T-helper 17 cell (primary cell): ENCODE measurements at places on chromosomes 4 and X.

DNA sequence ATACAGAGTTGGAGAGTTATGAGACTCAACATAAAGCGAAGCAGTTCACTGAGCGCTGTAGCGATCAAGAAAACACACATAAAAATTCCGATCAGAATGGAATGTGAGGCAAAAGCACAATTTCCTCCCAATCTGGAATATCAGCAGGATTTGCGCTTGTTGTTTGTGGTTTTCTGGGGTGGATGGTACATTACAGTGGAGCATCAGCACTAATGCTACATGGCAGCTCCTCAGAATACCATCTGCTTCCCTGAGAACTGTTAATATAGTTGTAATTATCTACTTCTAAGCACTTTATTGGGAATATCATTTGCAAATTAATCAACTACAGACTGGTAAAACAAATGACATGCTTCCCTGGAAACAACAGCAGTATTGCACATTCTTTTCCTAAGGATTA, 324.1 kb upstream of the PPARGC1A start:
- DNase-seq, result no peak

GRCh38 chr4:80586716-80587115, 251.2 kb downstream of the CFAP299 start:
- no peak for DNase-seq

DNA sequence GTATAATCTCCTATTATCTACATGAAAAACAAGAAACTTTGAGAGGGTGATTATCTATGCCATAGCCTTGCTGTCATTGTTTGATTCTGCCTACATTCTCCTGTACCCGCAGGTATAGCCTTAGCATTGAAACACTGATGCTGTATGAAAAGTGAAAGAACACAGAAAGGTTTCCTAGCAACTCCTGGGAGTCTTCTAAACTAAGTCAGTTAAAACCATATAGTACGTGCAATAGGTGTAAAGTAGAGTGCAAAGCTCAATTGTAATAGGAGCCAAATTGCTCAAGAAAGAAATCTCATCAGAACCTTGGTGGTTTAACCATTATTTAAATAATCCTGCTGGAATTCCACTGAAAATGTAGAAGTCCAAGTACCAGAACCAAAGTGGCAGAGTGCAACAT, 489.7 kb downstream of the PCDH10 start:
- no peak for DNase-seq

DNA sequence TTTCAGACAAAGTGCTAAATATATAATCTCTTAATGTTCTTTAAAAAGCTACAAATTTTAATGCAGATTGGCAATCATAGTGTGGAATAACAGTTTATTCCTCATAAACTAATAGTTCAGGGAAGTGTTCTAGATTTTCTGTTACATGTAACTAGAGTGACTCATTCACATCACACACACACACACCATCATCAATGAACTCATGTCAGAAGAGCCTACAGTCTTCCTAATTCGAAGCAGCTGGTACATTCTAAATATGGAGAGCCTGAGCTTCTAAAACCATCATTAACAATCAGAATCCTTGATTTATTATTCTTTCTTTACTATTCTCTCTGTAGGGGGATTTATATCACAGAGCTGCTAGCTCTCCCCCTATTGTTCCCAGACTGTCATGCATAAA, 49.6 kb downstream of the DKK2 start:
- DNase-seq, result no peak

DNA sequence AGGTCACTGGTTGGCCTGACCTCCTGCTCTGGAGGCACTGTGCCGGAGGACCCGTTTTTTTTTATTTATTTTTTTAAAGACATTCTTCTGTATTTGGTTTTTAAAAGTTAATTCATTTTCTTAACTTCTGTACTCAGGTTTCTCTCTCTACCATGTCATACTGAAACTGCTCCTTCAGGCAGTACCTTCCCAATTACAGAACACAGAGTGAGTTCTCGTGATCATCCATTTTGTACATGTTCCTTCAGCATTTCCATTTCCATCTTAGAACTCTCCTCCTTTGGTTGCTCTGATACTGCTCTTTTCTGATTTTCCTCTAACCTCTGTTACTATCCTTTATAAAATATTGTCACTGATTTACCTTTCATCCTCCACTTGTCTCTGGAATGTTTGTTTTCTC, 17.9 kb downstream of the UBE2K start:
- no peak for DNase-seq

DNA sequence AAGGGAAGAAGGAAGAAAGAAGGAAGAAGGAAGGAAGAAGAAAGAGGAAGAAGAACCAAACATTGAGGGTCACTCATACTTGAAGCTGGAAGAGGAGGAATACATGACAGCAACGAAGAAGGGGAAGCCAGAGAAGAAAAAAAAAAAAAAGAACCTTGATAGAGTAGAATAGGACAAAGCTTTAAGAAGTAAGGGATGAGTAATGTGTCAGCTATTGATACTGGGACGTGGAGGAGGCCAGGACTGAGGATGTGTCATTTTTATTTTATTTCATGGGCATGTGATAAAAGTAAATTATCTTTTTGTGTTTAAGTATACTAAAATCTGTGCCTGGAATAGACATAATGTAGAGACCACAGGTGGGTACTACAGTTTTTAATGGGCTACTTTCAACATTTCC, 6.4 kb downstream of the EDA2R start:
- DNase-seq, result no peak

- no peak for DNase-seq
Measured at GRCh38 chr4:121654738-121655137, 42.0 kb downstream of the ANXA5 start.

DNA sequence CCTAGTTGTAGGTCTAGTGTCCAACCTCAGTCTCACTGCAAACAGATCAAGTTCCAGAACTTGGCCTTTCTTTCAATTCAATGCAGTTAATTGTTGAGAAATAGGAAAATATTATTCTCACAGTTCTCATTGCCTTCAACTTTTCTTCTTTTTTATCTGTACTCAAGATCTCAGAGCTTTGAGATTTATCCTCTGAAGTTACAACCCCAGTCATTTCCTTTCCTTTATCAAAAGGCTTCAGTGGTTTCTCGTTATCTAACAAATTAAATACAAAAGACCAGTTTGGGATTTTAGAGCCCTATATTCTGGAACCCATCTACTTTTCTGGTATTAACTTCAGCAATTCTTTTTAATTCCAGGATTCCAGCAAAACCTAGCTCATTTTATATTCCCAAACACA, 130.2 kb downstream of the TMA16 start:
- no peak for DNase-seq

DNA sequence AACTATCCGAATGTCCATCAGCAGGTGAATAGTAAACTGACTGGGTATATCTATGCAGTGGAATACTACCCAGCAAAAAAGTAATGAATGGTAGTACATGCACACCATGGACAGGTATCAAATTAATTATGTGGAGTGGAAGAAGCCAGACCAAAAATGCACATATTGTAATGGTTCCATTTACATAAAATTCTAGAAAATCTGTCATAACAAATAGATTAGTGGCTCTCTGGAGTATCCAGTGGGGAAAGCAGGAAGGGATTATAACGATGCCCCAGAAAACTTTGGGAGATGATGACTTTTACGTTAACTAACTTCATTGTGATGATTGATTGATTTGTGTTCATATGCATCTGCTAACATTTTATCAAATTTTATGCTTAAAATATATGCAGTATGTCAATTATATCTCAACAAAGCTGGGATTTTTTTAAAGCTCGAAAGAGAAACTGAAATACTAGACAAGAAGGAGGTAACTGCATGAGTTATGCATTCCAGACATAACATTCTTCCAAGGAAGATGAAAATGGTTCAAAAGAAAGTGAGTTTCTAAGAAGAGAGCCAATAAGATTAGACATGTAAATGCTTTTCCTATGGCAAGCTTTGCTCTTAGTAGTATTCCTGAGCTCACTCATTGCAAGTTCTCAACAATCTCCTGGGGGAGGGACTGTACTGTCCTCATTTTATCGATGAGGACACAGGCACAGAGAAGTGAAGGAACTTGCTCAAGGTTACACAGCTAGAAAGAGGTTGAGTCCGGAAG, 58.6 kb upstream of the MSX1 start:
- DNase-seq, result no peak

DNA sequence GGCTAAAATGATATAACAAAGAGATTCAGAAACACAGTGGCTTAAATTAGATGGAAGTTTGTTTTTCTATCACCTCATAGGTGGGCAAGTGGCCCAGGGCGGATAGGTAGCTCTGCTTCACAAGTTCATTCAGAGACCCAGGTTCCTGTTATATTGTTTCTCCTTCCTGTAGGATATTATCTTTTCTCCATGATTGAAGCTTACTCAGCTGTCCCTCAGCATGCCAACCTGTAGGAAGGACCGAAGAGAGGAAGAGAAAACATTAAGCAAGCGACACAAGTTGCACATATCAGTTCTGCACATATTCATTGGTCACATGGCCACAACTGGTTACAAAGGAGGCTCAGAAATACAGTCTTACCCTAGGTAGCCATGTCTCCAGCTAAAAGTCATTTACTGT, 6.9 kb downstream of the KLHL5 start:
- no peak for DNase-seq

DNA sequence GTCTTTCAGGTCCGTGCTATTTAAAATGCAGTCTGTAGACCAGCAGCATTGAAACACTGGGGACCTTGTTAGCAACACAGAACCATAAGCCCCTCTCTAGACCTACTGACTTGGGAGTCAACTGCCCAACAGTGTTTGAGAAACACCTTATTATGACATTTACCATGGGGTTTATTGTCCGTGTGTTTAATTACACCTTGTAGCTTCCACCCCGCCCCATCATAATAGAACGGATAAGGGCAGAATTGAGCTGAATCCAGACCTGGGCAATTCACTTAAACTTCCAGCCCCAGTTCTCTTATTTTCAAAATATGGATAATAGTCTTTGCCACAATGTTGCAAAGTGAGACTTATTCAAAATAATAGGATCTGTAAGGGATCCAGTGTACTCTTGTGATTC, 30.6 kb upstream of the CLNK start:
- no peak for DNase-seq

- DNase-seq, result no peak
Measured at GRCh38 chrX:94216738-94217137, 542.7 kb downstream of the FAM133A start.

- no peak for DNase-seq
Measured at GRCh38 chr4:168618577-168619265, 121.9 kb downstream of the PALLD start.

DNA sequence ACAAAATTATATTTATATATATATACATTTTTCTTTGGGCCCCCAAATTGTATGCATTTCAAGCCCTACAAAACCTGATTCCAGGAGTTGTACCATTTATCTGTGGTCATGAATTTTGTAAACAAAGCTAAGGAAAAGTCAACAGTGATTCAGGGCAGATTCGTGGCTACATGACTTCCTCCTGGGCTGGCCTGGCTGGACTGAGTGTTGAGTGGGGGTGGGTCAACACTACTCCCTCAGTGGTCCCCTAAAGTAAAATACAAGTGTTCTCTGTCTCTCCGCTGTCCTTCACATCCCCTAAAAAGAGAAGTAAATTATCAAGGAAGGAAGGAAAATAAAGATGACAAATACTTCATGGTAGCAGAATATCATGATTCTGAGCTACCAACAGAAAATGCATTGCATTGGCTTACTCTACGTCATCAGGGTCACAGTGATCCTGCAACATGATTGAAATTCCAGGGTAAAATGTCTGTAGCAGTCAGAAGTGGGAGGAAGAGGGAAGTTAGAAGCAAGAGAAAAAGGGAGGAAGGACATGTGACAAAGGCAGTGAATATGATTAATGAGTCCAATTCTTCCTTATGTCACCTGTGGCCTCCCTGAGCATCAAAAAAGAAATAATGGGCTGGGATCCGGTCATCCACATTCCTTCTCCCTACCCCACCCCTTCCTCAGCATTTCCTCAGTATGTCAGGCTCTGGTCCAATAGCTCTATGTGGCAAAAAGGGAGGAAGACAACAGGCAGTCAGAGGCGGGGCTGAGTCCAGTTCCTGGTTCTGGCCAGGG, 42.4 kb upstream of the MYOZ2 start:
- no peak for DNase-seq

GRCh38 chrX:123155327-123155726, 28.8 kb upstream of the GRIA3 start:
- DNase-seq, result no peak

GRCh38 chr4:78437608-78438088, 113.9 kb upstream of the ANXA3 start:
- DNase-seq, result no peak

DNA sequence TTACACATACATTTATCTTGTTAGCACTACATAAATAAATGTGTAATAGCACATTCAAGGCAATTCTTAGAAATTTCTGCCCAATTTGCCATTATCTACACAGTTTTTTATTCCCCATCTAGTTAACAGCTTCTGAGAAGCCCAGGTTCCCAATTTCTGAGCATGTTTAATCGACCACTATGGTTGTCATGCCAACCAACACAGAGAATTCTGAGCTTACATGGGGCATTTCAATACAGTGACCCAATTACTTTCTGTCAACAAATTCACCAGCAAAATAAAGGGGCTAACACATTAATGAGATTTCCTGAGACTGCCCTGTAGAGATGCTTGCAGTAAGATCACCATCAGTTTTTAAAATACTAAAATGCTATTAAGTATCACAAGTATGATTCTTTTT, 22.0 kb downstream of the GPM6A start:
- DNase-seq, result no peak

DNA sequence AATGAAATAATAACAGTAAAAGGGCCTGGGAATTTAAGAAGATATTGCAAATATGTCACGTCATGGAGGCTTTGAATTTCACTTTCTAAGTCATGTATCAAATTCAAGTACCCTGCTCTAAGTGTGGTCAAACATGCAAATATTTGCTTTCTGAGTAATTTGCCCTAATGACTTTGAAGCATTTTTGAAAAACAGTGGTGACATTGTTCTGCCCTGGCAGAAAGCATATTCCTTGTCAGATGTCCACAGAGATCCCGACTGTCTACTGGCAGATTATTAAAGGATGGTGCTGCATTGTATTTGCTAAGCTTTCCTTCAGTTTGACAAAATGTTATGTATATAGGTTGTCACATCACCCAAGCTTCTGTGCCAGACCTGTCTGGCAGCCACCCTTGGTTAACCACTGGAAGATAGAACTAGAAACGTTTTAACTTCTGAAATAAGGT, 92.5 kb downstream of the ANK2 start:
- DNase-seq, result no peak

DNA sequence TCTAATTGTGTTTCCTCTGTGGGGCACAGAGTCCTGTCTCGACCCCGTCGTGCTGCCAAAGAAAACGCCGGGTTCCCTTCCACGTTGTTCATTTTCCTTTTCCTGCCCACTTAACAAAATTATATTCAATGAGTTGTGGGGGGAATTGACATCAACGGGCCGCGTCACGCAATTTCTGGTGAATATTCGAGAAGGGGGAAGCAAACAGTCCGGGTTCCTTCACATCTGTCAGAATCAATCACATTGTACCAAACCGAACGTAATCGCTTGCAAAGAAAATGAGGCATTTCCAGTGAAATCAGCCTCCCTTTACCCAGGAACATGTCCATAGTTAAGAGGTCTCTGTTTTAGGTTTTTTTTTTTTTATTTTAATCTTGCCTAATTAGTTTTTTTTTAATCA, 243.5 kb downstream of the SHOX start:
- DNase-seq, result no peak
